ENCODE measurements at places on chromosomes 5 and 9.

DNA sequence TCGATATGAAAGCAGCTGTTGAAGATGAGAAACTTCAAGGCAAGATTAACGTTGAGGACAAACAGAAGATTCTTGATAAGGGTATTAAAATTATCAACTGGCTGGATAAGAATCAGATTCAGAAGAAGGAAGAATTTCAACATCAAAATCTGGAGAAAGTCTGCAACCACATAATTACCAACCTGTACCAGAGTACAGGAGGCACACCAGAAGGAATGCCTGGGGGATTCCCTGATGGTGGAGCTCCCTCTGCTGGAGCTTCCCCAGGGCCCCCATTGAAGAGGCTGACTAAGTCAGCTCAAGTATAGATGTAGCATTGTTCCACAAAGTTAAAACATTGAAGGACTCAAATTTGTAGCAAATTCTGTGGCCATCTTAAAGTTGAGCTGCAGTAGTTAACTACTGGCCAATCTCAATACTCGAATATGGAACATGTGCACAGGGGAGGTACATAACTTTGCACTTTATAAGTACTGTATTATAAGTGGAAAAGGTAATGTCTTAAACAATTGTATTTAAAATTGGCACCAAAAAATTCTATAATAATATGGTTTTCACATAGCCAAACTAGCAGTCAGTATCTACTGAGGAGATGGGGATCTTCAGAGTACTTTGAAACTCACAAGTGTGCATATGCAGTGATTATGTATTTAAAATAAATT is 237.5 kb downstream of the CHSY3 start:
- DNase-seq = no peak

- DNase-seq = no peak
Measured at GRCh38 chr9:96460470-96460869, 10.5 kb downstream of the HABP4 start.

GRCh38 chr9:7119612-7120011 is 361.8 kb downstream of the KDM4C start:
- no peak for DNase-seq

DNA sequence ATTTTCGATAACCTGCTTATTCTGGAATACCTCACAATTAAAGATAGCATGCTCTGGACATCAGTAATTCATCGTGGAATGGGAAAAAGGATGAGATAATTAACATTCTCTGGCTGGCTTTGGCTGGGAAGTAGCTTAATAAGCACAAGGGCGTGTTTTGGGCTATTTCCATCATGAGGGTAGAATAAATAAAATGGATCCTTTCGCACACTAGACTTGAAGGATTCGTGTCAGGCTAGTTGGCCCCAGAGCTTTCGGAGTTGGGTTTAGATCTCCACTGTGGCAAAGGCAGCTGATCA is 151.2 kb upstream of the ADRA1B start:
- no peak for DNase-seq

DNA sequence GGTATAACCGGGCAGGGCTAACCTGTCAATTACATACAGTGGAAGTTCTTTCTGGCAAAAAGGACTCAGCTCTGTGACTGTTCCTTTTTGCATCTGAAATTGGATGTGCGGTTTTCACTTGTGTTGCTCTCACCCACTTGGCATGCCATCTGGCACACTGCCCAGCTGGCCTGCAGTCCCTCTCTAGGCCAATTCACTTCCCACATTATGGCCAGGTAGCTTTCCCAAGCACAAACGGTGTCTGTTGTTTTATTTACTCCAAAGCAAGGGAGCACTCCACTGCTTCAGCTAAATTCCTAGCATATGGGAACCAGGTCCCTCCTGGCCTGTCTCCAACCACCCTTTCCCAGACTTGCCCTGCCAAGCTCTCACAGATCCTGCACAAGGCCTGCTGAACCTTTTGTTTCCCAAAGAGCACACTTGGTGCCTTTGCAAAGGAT is 132.5 kb downstream of the SEMA6A start:
- peak; percentile 56 for DNase-seq

GRCh38 chr5:176373100-176373818 is 8.0 kb downstream of the ARL10 start:
- peak; percentile 29 for DNase-seq

DNA sequence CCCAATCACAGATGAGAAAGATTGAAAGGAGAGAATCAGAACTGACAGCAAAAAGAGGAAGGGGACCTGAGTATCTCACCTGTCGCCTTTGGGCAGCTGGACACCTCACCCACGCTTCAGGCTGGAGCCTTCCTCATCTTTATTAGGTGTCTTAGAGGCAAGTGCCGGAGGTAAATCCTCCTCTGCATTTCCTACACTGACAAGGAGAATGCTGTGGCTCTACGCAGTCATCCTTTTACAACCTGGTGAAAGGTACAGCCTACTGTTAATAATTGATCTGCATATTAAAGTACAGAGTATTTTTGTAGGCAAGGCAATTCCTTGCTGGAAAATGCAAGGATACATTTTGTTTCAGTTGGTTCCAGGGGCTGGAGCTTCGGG is 34.8 kb downstream of the PRLR start:
- no peak for DNase-seq

GRCh38 chr9:33908749-33909148 is 91.8 kb downstream of the UBE2R2 start:
- no peak for DNase-seq

- DNase-seq = peak; percentile 55
Measured at GRCh38 chr9:36091026-36091953, 45.2 kb upstream of the GLIPR2 start.

DNA sequence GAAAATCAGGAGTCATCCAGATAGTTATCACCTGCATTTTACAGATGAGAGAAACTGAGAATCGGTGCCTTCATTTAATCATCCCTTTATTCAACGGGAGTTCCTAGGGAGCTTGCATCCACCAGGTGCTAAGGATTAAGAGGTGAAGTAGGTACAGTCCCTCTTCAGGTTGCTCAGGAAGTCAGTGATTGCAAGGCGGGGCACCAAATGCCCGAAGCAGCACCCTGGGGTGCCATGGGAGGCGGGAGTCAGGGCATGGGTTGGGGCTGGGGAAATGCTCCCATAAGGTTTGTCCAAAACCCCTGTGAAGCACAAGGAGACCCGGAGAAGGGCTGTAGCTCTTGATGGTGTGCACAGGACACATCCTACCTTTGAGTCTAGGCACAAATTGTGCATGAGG is 98.8 kb upstream of the KLF4 start:
- DNase-seq = peak; percentile 4

DNA sequence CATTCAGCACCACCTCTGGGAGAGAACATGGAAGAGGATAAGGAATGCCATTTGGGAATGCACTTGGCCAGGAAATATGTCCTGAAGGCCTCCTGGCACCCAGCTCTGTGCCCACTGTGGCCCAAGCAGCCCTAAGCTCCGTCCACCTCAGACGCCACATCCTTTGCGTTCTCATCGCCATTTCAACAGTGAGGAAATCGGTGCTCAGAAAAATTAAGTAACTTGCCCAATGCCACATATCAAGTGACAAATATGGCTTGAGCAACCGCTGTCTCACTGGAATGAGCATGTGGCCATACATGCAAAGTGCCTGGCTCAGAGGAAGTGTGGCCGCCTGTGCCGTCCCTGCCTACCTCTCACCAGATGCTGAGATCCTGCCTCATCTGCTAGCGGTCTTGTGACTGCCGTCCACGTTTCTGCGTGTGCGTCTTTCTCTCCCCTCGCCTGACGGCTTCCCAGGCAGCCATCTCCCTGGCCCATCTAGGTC is 984 bp upstream of the DOK3 start:
- no peak for DNase-seq

DNA sequence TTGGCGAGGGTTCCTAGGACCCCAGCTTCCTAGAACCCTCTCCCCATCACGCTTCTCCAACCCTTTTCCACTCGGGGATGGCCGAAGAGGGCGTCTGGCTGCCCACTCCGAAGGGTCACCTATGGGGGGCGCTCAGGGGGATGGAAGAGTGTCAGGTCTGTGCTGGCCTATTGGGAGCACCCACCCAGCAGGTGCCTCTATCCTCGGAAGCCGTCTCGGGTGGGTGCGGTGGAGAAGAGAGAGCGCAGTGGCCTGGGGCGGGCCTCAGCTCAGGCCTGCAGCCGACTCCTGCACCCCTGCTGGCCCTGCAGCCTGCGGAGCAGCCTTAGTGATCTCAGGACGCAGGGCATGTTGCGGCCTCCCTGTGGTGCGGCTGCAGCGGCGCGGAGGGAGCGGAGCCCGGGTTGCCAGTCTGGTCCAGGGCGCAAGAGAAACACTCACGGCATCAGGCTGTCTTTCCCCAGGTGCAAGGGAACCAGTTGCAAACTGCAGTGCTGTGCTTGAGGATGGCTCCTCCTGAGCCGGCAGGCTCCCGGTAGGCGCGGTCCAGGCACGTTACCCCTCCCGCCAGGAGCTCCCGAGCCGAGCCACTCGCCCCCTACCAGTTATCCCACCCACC is 1.5 kb upstream of the IRX2 start:
- DNase-seq = no peak

GRCh38 chr9:133137451-133138231 is 16.6 kb upstream of the RALGDS start:
- peak; percentile 48 for DNase-seq

- DNase-seq = no peak
Measured at GRCh38 chr5:154242964-154243376, 52.4 kb downstream of the GALNT10 start.

DNA sequence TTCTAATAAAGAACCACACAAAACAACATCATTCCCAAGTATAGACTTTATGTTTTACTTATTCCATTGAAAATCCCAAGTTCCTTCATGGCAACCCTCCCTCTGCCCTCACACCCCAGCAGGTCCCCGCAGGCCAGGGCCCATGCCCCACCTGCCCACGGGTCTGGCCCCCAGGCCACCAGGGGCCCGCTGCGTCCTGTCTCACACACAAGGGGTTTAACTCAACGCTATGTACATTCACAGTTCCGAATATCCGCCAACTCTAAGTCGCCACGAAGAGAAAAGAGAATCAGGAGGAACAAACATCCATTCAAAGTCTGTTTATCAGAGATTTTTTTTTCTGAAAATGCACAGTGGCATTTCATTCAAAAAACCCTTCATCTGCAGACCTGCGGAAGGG is 16.2 kb upstream of the SLC6A3 start:
- no peak for DNase-seq

- DNase-seq = no peak
Measured at GRCh38 chr5:16346380-16346779, 119.2 kb downstream of the ZNF622 start.

DNA sequence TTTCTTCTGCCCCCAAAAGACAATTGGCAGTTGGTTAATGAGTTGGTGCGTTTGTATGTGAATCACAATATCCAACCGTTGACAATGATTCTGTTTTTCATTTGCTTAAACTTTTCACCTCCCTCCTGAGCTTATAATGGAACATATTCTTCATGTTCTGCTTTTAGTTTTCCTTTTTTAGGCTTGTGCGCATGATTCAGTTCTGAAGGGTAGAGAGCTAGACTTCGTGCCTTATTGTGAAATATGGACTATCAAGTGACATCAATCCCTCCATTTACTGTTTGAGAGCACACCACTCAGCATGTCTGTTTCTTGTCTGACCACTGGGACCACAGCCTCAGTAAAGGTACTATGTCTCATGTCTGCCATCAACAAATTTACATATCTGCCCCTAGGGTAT is 30.5 kb upstream of the LPAR1 start:
- no peak for DNase-seq

All from right hindlimb (tissue), 1 donor.